ENCODE measurements at places on chromosomes 1 and 21. TPM values are rescaled to one million over a fixed set of nuclear protein-coding genes. Genes with fewer than 3 reads are reported as not detected.

- DNase-seq: no peak
Measured at GRCh38 chr1:179952186-179952585, 2.4 kb upstream of the CEP350 start.

- no peak for DNase-seq
Measured at GRCh38 chr21:35606146-35606545, 454.2 kb downstream of the SETD4 start.

GRCh38 chr1:7940745-7941436 lies at the start of gene TNFRSF9:
TSS of gene TNFRSF9 (minus strand) at chr1:7940839. CDS start at chr1:7939994, 845 bp downstream.
- peak; percentile 47 for DNase-seq

DNA sequence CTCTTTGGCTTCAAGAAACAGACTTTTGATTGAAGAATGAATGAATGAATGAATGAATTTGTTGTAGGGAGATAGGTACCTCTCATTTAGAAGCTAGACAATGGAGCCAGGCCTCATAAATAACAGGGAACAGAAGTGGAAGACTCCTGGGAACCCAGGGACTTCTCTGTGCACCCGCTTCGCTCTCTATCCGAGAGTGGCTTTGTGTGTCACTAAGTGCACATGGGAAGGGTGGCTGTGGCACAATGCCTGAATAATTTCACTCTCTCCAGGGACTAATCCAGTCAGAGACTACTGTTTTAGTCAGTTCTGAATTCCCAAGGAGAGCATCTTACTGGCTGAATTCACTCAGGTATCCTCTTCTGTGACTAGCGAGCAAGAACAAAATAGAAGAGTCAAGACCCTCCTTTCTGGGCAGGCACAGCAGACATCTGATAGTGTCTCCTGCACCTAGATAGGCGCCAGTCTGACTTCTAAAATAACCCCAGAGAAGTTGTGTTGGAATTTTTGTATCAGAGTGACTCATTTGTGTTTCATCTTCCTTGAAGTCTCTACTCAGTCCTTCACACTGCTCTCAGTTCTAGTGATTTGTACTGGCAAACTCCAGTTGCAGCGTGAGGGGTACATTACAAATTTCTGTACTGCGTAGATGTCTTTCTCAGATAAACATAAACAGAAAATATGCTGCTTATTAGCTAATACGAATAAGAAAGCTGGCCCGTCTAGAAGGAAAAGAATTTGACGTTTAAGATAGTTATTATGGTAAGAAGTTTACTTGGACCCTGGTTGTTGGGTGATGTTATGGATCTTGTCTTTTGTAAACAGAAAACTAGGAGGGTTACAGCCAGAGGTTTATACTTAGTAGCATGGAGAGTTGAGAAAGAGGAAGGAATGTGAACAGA lies 34.0 kb downstream of the BACH1 start:
- DNase-seq: no peak

GRCh38 chr1:23718482-23718881 lies 24.8 kb upstream of the ELOA start:
- DNase-seq: peak; percentile 57

DNA sequence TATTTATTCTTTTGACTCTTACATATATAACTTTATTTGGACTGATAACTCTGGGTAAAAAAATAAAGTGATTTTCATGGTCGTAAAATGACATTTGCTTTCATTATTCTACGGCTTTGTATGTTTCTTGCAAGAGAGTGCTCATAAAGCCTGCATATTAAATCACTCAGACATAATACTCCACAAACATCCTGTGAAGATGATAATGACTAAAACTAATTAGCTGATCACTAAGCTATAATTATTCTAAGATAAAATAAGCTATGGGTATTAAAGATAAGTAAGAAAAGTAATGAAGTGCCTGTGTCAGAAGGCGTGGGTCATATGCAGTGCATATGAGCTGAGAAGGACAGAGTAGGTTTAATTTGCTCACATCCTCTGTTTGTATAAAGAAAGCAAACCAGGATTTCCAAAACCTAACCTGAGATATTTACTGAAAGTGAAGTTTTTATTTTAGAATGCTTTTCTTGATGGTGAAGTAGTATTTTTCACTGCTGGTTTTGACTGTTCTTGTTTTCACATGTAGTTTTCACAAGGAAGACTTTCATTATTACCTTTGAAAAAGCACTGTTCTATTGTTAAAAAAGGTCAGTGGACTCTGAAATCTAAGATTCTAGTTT lies 278.8 kb downstream of the AMY1C start:
- no peak for DNase-seq

DNA sequence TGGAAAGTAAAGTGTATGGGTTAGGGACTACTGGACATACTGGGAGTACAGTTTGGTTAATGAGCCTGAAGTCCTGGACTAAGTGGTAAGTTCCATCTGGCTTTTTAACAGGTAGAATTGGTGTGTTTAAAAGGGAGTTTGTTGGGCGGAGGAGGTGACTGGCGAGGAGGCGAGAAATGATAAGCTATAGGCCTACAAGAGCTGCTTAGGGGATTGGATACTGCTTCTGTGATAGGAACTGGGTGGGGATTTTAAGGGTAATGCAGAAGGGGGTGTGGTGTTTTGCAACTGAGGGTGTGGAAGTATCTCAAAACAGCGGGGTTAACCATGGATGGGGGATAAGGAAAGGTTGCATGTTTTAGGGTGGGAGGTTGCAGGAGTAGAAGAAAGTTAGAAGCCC lies 3.5 kb downstream of the ERVH48-1 start:
- no peak for DNase-seq

GRCh38 chr1:65958561-65959350 lies 166.1 kb downstream of the PDE4B start:
- peak; percentile 79 for DNase-seq

DNA sequence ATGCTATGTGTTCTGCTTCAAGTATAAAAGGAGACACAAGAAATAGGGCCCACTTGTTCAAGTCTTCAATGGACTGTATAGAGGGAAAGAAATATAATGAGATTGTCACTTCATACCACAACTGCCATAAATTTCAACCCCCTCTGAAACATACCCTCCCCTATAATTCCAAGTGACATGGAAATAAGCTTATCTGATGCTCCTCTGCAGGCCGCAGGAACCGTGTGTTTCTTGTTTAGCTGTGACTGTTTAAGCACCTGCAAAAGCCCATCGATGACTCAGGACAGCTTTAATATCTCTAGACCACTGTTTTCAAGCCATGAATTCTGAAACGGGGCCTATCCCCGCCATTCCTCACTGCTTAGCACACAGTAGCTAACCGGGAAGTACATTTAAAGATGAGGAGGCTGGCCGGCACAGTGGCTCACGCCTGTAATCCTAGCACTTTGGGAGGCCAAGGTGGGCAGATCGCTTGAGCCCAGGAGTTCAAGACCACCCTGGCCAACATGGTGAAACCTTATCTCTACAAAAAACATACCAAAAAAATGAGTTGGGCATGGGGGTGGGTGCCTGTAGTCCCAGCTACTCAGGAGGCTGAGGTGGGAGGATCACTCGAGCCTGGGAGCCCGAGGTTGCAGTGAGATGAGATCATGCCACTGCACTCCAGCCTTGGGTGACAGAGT lies 4.2 kb downstream of the HLCS start:
- no peak for DNase-seq

- DNase-seq: no peak
Measured at GRCh38 chr1:38041936-38042834, 4.4 kb downstream of the POU3F1 start.

DNA sequence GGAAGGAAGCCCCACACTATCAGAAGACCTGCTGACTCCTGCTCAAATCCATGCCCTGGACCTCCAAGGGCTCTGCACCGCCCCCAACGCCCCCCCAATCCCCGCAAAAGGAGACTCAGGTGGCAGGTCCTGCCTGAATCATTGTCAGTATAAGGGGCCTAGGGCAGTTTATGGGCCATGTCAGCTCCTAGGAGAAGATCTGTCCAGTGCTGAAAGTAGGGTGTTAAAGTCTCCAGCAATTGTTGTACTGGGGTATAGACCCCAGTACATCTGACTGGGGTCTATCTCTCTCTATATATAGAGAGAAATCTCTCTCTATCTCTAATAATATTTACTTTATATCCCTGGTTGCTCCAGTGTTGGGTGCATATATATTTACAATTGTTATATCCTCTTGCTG lies 12.1 kb upstream of the OLIG2 start:
- no peak for DNase-seq

DNA sequence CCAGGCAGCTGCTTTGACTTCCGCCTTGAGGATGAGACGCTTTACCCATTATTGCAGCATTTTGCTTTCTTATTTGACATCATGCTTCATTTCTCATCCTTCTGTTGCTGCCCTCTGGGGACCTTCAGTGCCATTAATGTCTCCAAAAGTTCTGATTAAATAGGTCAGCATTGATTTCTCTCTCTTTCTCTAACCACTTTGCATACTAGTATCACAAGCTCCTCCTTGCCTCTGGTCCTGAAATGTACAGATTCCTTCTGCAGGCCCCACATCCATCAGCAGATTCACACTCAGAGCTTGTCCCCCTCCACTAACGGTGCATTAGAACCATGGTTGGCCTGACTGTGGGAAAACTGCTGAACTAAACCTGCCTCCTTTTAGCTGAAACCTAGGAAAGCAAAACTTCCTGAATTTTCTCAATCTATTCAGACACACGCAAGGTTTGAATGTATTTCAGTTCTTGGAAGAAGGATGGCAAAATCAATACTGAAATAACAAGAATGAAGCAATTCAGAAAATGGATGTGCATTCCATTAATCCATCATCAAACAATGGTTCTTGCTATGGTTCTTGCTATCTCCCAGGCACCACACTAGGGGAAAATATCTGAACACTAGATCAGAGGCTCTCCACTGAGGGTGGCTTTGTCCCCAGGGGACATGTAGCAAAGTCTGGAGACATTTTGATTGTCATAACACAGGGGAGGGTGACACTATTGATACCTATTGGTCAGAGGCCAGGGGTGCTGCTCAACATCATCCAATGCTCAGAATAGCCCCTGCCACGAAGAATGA lies 154.5 kb downstream of the PCP4 start:
- DNase-seq: no peak

GRCh38 chr1:169943963-169944526 lies 50.3 kb upstream of the SCYL3 start:
- no peak for DNase-seq

GRCh38 chr1:32361674-32362473 lies 411 bp downstream of the FAM229A start:
- peak; percentile 49 for DNase-seq

- DNase-seq: peak; percentile 57
Measured at GRCh38 chr1:68230484-68230802, 1.9 kb downstream of the WLS start.

- DNase-seq: no peak
Measured at GRCh38 chr1:89322402-89322801, 41.5 kb upstream of the GBP6 start.

GRCh38 chr1:2274929-2275475 lies 46.9 kb downstream of the SKI start:
- DNase-seq: no peak

The ANKRD35 gene
- polyA plus RNA-seq: 5.8 TPM

The GRIK3 gene
- polyA plus RNA-seq: 0.12 TPM

The RIPK4 gene
- polyA plus RNA-seq: 29.2 TPM

The TP73 gene
- not detected for polyA plus RNA-seq

The CD247 gene
- 0.68 TPM for polyA plus RNA-seq

The SPRR4 gene
- polyA plus RNA-seq: not detected

The SMIM1 gene
- 7.3 TPM for polyA plus RNA-seq

The TIE1 gene
- 3.1 TPM for polyA plus RNA-seq

The HOOK1 gene
- polyA plus RNA-seq: 7.2 TPM

The ZMYM1 gene
- polyA plus RNA-seq: 1.7 TPM

The LCA5L gene
- polyA plus RNA-seq: 0.85 TPM

The LCE1E gene
- not detected for polyA plus RNA-seq

The CGN gene
- 22.0 TPM for polyA plus RNA-seq

All from stomach (tissue), 19 donors.